ENCODE measurements at places on chromosomes 5 and 9.

DNA sequence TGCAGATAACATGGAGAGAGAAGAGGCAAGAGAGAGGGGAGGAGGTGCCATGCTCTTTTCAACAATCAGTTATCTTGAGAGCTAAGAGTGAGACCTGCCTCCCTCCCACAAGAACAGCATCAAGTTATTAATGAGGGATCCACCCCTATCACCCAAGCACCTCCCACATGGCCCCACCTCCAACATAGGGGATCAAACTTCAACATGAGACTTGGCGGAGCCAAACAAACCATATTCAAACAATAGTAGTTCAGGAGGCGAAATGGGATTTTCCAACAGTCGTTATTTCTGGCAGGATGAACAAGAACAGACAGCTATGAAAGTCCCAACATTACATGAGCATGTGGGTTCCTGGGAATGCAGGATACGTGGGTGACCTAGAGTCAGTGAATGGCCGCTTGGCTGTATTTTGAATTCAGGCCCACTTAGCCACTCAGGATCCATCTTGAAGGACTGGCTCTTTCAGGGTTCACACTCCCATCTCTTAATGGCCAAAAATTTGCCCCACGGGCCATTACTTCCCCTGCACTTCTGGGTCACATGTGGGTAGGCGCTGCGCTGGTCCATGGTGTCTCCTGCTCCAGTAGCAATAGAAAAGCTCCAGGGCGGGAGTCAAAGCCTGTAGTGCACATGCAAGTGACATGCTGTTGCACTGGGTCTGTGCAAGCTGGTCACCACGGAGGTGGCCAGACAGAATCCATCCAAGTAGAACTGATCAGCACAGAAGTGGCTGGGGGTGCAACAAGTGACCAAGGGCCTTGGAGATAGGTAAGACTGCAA lies 7.1 kb upstream of the FAF2 start:
- no peak for DNase-seq

GRCh38 chr9:81626511-81626910 lies 62.8 kb downstream of the TLE1 start:
- DNase-seq: no peak

DNA sequence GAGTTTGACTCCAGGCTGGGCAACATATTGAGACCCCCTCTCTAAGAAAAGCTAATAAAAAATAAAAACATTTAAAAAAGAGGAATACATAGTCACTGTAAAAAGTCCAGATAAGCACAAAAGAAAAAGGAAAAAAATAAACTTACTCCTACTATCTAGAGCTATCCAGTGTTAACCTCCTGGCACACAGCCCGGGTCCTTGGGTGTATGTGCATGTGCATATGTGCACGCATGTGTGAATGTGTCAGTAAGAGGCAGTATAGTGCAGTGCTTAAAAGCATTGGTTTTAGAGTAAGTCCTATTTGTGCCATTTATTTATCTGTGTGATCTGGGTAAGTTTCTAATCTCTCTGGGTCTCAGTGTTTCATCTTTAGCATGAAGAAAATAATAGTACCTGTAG lies 26.7 kb downstream of the FAM219A start:
- no peak for DNase-seq

DNA sequence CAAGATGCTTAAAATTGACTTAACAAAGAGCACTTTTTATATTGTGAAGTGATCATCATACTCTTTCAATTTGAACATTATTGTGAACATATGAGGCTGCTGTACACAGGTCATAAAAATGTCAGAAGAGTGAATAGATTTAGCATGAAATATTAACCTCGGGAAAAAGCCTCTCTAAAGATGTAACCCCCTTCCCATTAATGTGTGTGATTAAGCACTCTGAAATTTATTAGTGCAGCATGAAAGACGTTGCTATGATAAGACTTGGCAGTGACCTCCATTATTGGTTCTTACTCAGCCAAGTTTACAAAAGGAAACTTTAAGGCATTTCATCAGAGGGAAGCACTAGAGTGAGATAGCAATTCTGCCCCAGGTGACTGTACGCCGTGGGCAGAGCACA lies 326.5 kb downstream of the NTRK2 start:
- DNase-seq: no peak

DNA sequence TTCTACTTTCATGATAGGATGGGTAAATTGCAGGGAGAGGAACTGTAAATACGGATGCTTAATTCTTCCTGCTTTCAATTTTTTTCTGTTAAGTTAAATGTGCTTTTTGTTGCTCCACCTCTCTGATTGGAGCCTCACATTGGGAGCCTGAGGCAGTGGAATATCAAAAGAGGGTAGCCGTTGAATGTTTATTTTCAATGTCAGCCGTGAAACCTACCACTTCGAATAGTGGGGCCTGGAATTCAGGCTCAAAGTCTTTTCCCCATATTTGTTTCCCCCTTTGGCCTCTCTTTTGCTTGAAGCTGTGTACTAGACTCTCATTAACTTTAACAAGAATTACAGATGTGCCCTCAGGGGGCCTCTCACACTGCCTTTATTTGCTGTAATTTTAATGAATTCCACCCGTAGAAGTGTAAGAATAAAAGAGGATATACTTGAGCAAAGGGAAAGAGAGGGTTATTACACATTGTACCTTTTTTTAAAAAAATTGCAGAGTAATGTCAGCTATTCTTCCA lies 29.0 kb downstream of the PSAT1 start:
- no peak for DNase-seq

GRCh38 chr9:120716483-120716882 lies 2.2 kb upstream of the MEGF9 start:
- DNase-seq: no peak

- no peak for DNase-seq
Observed at GRCh38 chr9:102669220-102669619, 325.9 kb upstream of the CYLC2 start.

- no peak for DNase-seq
Observed at GRCh38 chr5:134569758-134570364, 44.4 kb downstream of the JADE2 start.

GRCh38 chr5:135395451-135395850 lies 3.6 kb downstream of the MACROH2A1 start:
- no peak for DNase-seq

DNA sequence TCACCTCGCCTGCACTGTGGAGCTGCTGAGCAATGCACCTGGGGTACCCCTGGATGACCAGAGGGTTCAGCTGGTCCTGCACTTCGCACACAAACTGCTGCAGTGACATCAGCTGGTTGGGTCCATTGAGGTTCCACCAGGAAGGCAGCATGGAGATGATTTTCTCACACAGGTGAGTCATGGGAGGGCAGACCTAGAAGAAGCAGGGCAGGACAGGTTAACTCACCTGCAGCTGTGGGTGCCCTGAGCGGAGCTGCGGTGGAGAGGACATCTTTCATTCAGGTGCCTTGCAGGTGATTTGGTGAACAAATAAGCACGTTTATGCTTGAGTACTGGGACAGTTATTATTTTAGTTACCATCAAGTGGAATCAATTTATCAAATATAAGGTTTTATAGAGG lies 73.6 kb downstream of the CTSL start:
- DNase-seq: no peak

GRCh38 chr5:141762316-141762715 lies 80.3 kb upstream of the ARAP3 start:
- no peak for DNase-seq

DNA sequence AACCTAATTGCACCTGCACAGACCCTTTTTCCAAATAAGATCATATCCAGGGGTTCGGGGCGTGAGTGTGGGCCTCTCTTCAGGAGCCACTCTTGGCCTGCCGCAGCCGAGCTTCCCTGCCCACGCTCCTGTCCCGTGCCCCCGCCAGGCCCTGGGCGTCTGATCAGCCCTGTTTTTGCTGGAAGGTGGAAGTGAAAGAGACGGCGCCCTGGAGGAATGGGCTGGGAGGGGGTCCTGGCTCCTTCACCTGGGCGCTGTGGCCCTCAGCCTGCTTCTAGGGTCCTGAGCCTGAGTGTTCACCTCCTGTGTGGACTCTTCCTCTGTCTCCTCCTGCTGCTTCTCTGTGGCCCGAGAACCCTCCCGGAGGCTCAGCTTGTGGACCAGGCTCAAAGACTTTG lies 11.2 kb upstream of the COL5A1 start:
- no peak for DNase-seq

DNA sequence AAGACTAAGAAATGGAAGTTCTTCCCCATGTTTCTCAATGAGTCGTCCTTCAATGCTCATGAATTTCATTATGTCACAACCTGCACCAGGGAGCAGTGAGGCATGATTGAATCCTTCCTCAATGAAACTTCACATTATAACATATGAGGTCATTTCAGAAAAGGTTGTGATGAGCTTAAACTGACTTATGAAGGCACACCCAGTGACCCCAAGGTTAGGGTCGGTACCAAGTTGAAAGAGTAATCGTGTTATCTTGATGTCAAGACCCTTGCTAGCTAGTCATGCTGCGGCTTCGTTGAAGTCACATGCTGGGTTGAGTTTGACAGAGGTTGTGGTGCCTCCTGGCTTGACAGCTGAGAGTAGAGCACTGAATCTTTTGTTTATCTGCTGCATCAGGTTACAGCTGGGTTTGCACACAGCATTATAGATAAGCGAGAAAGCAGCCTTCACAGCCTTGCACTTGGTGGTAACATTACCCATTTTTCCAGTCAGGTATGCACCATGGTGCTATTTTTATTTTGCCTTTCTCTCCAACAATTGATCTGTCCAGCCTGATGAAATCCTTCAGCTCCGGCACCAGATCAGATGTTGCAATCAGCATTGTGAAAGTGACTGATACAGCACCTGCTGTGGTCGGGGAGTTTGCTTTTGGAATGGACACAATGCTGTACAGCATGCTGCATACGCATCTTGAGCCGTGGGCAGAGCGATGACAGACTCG lies 133.2 kb downstream of the ERCC6L2 start:
- no peak for DNase-seq

DNA sequence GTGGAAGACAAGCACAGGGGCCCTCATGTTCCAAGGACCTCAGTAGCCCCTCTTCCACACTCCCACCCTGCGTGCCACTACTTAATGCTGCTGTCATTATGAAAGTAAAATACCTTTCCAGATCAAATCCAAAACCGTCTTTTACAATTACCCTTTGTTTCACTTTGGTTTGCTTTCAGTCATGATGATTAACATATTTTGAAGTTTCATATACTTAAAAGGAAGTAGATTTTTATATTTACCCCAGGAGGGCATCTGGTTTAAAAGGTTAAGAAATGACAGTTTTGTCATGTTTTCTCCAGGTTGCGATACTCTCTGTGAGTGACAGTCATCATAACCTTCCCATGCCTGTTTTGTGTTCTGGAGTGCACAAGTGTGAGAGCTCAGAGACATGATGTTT lies 13.5 kb upstream of the MAP1B start:
- DNase-seq: no peak

DNA sequence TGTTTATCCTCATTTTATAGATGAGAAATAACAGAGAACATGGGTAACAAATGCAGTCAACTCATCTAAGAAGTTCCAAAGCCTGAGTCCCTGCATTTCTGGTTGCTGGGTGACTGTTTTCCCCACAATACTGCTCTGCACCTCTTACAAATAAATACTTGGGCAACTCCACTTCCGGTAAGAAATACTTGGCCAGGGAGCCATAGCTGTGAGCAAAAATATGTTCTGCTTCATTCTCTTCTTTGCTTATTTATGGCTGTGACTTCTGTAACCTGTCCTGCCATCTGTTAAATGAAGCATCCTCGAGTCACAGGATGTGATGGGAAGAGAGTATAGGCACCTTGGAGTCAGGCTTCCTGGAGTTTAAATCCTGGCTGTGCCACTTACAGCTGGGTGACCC lies 49.9 kb downstream of the GDNF start:
- no peak for DNase-seq

DNA sequence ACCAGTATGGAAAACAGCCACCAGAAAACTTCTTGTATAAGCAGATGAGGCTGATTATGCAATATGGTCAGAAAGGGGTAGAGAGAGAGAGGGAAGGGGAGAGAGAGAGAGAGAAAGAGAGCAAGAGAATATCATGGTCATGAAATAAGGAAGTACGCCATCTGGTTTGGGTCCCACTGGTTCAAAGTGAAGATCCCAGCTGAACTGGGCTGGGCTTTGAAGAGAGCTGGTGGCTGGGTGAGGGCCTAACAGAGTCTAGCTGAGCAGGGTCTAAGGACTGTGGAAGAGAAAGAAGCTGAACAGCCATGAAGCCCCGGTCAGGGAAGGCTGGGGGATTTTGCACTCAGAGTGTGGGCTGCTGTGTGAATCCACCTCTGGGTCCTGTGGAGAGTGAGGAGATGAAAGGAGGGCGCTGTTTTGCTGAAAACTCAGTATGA lies 14.6 kb downstream of the TRIM14 start:
- no peak for DNase-seq

- no peak for DNase-seq
Observed at GRCh38 chr5:4614088-4614487, 526.0 kb upstream of the ADAMTS16 start.

- no peak for DNase-seq
Observed at GRCh38 chr5:114319821-114320220, 42.0 kb upstream of the KCNN2 start.

- DNase-seq: no peak
Observed at GRCh38 chr5:4646715-4647375, 493.3 kb upstream of the ADAMTS16 start.

DNA sequence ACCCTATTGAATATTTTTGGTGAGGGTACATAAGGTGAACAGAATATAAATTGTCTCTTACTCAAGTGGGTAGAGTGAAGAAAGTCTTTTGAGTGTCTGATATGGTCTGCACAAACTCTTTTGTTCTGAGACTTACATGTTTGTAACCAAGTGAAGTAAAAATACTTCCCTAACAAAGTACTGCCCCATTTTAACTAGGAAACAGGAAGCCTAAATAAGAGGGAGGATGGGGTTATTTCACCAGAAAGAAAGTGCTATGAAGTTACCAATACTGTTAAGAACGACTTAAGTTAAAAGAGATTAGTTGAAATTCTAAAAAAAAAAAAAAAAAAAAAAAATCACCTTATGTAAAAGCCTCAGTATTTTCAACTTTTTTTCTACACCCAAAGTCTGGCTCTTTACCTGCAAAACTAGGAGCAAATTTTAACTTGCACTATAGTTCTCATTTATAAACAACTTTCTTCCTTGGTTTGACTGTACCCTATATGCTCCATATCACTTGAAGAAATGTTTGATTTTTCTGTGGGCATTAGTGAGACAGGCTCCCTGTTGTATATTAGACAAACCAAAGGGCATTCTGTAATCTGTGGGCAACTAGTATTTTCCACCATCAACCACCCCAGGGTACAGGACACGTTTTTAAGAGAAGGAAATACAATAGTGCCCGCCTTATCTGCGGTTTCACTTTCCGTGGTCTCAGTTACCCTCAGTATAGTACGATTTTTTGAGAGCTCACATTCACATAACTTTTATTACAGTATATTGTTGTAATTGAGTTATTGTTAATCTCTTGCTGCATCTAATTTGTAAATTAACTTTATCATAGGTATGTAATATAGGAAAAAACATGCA lies 127.7 kb downstream of the NR3C1 start:
- DNase-seq: no peak

- DNase-seq: no peak
Observed at GRCh38 chr9:120971938-120972337, 45.3 kb upstream of the TRAF1 start.

- DNase-seq: no peak
Observed at GRCh38 chr9:14271093-14271673, 42.8 kb downstream of the NFIB start.

- DNase-seq: no peak
Observed at GRCh38 chr9:135554718-135555117, 6.8 kb upstream of the PAEP start.

GRCh38 chr5:61918611-61919010 lies 387.4 kb upstream of the KIF2A start:
- no peak for DNase-seq
